ENCODE measurements at places on chromosomes 6 and 20.

DNA sequence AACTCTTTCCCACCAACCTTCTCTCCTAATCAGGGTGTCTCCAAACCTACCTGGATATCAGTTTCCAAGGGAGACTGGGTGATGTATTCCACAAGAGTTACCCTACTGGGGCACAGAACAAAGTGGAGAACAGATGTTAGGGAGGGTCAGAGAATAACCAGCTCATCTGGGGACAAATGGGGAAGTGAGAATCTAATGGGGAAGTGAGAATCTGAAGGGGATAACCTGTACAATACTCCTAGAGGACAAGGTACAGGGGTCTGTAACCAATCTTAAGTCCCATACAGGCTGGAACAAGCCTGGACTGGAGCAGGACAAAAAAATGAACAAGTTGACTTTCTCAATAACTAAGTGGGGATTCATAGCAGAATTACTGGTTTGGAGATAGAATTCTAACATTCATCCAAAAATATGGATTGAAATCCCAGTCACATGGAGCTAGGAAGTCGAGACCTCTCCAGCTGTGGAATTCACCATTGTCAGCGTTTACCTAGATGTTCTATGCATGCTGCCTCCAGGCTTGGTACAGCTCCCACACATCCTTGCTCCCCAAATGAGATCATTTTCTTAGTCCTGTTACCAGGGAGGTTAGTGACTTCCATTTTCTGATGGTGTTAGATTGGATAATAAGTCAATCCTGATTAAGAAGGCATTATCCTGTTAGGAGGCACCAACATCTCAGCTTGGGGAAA, 214.8 kb upstream of the MOCS1 start:
- DNase-seq, result no peak

DNA sequence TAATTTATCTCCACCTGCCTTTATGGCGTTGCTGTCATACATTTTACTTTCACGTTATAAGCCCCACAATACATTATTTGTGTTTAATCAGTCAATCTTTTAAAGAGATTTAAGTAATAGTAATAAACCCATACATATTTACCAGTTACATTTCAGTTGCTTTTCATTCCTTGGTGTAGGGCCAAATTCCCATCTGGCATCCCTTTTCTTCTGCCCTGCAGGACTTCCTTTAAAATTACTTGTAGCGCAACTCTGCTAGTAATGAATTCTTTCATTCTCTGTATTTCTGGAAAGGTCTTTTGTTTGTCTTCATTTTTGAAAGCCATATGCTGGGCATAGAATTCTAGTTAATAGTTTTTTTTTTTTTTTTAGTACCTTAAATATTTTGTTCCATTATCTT, 24.9 kb downstream of the ZNF334 start:
- no peak for DNase-seq

DNA sequence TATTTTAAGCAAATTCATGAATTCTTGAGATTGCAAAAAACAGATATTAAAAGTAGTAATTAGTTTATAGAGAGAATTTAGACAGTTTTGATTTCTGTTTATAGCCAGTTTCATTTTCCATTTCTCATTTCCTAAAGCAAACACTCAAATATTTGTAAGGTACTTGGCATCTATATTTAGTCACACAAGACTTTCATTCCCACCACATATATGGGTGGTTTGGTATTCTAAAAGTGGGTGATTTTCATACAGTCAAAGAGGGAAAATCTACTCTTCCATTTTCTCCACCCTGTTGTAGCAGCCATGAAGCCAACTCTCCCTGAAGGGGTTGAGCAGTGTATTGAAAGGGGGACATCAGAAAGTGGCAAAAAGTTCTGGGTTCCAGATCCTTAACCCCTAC, 181.1 kb upstream of the SUPT3H start:
- DNase-seq, result no peak

DNA sequence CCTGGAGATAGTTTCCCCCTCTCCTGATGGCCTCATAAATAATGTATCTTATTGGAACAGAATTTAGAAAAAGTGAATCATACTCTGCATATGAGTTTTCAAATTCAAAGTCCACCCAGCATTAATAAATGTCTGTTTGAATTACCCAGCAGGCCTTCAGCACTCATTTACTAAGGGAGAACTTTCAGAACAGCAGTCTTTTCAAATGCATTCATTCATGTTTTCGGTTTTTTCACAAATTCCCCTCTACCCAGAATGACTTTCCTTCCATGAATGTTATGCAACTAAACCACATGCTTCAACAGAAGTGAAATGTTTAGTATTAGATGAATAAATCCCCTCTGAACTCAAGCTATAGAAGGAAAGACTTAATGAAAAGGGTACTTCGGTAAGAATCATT, 92.4 kb downstream of the RTN4IP1 start:
- DNase-seq, result no peak

GRCh38 chr6:151494235-151494935, 568 bp downstream of the CCDC170 start:
- peak; percentile 45 for DNase-seq

DNA sequence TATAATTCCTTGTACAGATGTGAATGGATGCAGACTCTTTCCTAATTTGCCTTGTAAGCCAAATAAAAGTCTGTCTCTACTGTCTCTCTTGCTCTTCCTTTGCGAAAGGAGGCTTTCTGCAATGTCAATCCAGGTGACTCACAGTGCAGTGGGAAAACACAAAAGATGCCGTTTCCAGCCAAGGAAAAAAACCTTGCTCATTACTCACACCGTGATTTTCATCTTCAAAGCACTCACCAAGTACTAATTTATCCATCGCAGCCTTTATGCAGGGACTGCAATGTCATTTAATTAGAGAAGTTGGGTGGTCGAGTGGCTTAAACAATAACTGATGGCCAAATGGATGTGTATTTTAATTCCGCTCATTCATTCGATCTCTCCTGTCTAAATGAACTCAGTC, 23.8 kb downstream of the SAYSD1 start:
- DNase-seq, result no peak

DNA sequence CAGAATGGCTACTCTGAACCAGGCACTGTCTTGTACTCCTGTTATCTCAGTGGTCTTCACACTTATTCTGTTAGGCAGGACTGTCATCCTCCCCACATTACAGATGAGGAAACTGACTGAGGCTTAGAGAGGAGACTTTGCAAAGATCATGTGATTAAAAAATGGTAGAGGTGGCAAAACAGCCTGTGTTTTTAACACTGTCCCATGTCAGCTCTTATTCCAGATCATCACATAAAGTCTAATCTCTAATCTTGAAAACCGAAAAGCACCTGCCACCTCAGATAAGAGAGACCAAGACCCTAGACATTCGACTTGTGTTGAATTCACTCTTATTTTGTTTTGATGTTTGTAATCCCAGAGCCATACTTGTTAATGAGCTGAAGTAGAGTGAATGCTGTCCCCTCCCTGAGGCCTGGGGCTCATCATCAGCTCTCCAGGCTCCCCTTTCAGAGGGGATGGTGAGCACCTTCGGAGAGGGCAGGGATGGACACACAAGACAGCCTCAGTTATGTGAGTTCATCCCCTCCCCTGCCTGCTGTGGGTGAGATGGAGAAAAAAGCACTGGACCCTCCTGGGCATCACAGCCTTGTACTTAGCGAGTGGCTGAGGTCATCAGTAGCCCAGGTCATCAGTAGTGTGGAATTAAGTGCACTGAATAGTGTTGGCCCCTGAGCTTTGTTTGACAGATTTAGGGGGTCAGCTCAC, 30.6 kb downstream of the MTHFD1L start:
- no peak for DNase-seq

GRCh38 chr6:115740907-115741306, 319.8 kb downstream of the FRK start:
- DNase-seq, result no peak

DNA sequence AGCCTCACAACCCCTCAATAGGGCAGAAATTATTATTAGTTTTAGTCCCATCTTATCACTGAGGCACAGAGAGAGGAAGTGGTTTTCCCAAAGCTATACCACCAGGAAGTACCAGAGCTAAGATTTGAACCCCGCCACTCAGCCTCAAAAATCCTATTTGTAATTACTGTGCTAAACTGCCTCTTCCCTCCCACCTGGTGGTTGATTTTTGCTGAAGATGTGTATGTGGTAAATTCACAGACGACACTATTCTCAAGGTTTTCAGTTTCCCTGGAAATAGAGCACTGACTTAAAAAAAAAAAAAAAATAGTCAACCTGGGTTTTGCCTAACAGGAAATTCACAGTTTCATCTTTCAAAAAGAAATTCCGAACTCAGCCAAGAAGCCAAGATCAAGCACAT, 57.9 kb downstream of the TSHZ2 start:
- no peak for DNase-seq

DNA sequence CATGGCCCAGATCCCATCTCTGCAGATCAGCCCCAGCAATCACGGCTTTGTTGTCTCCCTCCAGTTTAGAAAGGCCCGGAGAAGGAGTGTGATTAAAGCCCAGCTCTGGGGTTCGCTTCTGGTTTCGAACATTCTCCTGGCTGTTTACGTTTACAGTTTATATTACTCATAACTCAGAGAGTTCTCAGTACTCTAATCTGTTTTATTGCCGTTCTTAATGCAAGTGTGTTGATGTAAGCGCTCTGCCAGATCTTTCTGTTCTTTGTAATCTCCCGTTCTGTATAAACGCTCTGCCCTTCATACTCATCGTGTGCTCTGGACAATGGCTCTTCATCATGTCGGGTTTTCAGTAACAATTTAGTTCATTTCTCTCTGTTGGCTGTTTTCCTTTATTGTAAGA, 118.0 kb upstream of the PRND start:
- no peak for DNase-seq

DNA sequence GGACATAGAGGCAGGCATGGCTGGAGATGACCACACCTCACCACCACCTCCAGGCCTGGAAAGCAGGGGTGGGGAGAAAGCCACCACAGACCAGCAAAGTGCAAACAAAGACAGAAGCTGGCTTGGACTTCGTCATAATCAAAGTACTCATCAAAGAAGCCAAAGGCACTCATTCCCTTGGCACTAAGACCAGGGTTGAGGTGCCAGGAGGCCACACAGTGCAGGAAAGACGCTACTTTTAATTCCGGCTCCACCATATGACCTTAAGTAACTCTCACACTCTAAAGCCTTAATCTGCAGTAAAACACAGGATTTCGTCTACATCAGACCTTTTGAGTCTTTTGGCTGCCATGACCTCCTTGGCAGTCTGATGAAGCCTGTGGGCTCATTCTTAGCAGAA, 123.1 kb downstream of the HIVEP2 start:
- no peak for DNase-seq

DNA sequence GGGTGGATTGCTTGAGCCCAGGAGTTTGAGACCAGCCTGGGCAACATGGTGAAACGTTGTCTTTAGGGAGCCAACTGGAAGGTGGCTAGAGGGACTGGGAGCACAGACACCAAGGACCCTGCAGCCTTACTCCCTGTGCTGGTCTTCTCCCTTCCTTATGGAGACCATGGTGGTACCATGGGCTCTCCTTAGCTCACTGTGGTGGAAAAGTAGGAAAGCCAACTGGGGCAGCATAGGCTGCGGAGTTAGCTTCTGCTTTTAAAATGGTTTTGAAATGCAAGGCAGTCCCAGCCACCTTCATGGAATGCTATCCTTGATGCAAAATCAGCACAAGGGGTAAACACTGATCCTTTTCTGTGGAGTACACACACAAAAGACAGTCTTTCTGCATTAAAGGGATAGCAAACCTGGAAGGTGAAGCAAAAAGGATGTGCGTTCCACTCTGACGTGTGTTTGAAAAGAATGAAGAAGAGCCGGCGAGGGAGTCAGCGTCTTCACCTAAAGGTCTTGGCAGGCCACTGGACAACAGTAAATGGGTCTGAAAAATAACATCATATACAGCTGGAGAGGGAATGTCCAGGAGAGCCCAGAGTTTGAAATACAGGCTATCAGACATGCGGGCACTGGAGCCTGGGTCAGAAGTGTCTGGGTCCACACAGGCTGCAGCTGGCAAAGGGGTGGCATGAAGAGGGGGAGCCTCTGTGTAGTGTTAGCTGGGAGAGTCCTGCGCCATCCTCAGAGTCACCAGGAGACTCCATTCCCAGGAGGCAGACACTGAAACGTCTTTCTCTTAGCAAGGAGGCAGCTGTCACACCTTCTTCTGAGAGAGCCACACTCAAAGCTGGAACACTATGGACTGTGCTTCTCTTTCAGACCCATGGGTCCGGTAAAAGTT, 58.5 kb downstream of the GPR6 start:
- DNase-seq, result no peak

DNA sequence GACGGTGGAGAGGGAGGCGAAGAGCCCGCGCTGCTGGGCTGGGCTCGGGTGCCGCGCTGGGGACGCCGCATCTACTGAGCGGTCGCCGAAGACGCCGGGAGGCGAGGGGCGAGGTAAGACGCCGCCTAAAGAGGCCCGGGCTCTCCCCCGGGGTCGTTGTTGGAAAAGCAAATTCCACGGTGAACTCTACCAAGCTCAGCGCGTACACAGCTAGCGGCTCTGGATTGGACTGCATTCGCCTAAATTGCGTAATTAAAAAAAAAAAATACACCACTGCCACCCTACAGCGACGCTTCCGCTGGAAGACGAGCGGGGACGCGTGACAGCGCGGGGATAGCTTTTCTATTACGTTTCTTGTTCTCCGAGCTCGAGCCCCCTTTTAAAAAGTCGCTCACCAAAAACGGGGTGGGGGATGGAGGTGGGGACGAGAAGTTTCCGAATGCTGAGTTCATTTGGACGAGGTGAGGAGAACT, 92.0 kb upstream of the PRDM1 start:
- no peak for DNase-seq

- DNase-seq, result no peak
Observed at GRCh38 chr20:47886454-47887041, 101.3 kb upstream of the SULF2 start.

- DNase-seq, result no peak
Observed at GRCh38 chr6:45915780-45916468, 99.7 kb downstream of the CLIC5 start.

DNA sequence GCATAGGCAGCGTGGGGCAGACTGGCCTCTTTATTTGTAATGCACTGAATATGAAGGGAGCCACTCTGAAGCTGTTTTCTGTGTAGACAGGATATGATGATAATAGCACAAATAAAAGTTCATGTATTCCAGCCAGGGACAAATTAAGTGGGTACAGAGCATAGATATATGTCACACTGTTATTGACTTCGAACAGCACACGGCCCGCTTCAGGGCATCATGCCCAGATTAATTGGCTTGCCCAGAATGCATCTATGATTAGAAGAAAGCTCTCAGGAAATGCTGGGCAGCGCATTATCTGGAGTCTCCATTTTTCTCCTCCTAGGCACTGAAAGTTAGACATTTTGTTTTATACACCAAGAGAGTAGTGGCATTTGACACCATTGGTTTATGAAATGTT, 26.3 kb upstream of the SASH1 start:
- DNase-seq, result no peak

Data from NCI-H774 (cell line).